ENCODE measurements at places on chromosomes 1 and 21. TPM values are rescaled to one million over a fixed set of nuclear protein-coding genes. Genes with fewer than 3 reads are reported as not detected.

Gene C1orf198
- total RNA-seq = 54.8 TPM

Gene LRRC71
- not detected for total RNA-seq

Gene LIN28A
- not detected for total RNA-seq

Gene MTOR
- total RNA-seq = 34.1 TPM

Gene ARHGAP30
- total RNA-seq = 10.0 TPM

Gene HORMAD1
- 0.60 TPM for total RNA-seq

Gene KRTAP19-1
- not detected for total RNA-seq

Gene GNL2
- 34.0 TPM for total RNA-seq

Gene SFN
- 0.18 TPM for total RNA-seq

Gene FCN3
- 14.2 TPM for total RNA-seq

Gene CDC20
- total RNA-seq = 1.4 TPM

Gene HLX
- 4.5 TPM for total RNA-seq

Gene ESPN
- 0.44 TPM for total RNA-seq

Gene PTPRC
- total RNA-seq = 11.0 TPM

Gene ADAMTS1
- 143 TPM for total RNA-seq

Gene C2CD4D
- not detected for total RNA-seq

Gene GPR25
- not detected for total RNA-seq

Gene IGSF5
- total RNA-seq = 6.3 TPM

Gene S100A5
- total RNA-seq = not detected

Gene DRAXIN
- not detected for total RNA-seq

Gene EXO1
- 0.24 TPM for total RNA-seq

Gene HEYL
- 19.1 TPM for total RNA-seq

Gene VSIG8
- not detected for total RNA-seq
